Glomerular endothelial cell (primary cell): ENCODE measurements at places on chromosomes 4 and X. TPM values are rescaled to one million over a fixed set of nuclear protein-coding genes. Genes with fewer than 3 reads are reported as not detected.

The AGA gene
- total RNA-seq = 14.0 and 40.0 TPM in 2 replicates

The SHISA3 gene
- total RNA-seq = 2.0 and 3.2 TPM in 2 replicates

The ZCCHC18 gene
- total RNA-seq = 1.1 and 6.1 TPM in 2 replicates

The GC gene
- not detected in 2 replicates for total RNA-seq

The GCNA gene
- 0.15 and 2.5 TPM in 2 replicates for total RNA-seq

The DMRTC1 gene
- not detected in 2 replicates for total RNA-seq

GRCh38 chr4:156413239-156414135, 459.8 kb upstream of the CTSO start:
- DNase-seq = no peak

DNA sequence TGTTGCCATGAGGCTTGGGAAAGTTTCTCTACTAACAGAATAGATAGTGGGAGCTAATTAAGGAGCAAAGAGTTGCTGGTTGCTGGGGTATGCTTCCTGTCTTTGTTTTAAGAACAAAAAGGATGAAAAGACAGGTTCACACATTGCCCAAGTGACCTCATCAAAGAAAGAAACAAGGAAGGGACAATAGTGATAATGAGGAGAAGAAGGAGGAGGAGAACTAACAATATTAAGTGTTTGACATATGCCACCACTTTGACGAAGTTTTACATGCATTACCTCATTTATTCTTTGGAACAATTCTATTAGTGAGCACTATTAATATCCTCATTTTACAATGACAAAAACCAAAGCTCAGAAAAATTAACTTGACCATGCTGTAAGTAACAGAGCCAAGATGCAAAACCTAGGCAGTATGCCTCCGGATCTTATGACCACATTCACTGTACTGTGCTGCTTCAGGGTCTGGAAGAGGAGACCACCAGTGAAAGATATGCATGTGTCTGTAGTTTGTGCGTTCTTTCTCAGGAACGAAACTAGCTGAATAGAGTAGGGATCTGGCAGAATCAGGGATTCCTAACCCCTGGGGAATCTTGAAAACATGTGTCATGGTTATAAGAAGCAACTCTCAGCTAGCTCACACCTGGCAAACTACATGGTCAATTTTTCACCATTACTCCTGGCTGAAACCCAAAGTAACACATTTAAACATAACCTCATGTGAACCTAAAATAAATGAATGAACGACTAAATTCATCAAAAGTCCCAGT, 83.8 kb downstream of the MOSPD2 start:
- no peak for DNase-seq

DNA sequence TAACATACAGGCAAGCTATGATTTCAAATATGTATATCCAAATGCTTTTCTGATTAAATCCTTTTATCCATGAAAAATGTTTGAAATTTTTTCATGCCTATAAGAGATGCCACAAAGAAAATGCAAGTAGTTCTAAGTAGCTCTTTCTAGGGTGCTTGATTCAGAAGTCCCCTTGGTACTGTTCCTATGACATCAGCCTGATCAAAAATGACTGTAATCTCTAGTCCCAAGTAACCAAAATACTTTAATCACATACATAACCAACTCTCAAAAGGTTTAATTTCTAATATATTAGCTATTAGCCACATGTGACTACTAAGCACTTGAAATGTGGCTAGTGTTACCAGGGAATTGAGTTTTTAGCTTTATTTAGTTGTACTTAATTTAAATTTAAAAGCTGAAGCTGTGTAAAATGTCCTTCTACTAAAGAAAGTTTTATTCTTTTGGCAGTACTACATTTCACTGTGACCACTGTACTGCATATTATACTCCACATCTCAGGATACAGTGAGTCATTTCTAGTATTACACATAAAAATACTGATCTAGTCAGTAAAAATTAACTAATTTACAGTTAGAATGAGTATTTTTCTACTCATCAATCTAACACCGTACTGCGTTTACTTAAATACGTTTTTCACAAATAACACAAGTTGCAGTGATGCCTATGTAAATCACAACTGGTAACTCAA, 33.9 kb downstream of the FBXW7 start:
- DNase-seq = no peak

GRCh38 chr4:17511509-17511949, 361 bp downstream of the QDPR start:
- DNase-seq = no peak

GRCh38 chrX:17032351-17032750, 85.9 kb downstream of the REPS2 start:
- no peak for DNase-seq

DNA sequence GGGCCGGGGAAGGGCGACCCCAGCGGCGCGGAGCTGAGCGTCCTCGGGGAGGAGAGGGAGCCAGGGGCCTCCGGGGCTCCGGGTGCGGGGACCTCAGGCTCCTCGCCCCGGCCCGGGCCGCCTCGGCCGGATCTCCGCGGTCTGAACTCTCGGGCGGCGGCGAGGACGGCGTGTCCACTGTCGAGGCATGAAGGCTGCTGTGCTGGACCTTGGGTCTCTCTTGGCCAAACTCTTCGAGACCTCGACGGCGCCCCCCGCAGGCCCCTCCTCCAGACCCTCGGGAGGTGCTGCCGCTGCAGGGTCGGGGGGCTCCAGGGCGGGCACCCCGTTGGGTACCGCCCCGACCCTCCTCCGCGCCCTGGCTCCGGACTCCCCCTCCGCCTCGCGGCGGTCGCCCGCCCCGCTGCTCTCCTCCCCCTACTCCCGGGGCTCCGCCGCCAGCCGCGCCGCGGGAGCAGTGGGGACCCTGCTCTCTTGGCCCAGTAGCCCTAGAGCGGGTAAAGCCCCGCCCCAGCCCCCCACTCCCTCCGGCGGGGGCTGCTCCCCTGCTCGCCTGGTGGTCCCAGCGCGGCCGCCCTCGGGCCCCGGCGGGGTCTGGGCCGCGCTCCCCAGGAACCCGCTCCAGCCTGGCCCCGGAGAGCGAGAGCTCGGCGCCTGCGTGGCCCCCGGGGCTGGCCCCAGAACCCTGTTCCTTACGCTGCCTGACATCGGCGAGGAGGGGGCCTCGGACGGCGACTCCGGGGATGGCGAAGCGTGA, 564 bp downstream of the FAM149A start:
- DNase-seq = no peak

- DNase-seq = no peak
Observed at GRCh38 chrX:4844376-4844775, 1130.9 kb upstream of the PRKX start.

DNA sequence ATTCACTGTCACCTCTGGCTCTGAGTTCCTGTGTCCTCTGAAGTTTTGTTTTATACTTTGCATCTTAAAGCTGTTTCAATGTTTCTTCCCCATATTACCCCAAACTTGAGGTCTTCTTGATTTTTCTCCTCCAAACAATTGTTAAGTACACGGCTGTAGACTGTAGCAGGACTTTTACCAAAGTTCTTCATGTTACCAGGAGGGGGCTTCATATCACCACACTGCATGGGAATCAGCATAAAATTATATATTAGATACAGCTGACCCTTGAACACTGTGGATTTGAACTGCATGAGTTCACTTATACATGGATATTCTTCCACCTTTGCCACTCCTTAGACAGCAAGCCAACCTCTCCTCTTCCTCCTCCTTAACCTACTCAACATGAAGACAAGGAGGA, 56.6 kb downstream of the SPATA18 start:
- DNase-seq = no peak

DNA sequence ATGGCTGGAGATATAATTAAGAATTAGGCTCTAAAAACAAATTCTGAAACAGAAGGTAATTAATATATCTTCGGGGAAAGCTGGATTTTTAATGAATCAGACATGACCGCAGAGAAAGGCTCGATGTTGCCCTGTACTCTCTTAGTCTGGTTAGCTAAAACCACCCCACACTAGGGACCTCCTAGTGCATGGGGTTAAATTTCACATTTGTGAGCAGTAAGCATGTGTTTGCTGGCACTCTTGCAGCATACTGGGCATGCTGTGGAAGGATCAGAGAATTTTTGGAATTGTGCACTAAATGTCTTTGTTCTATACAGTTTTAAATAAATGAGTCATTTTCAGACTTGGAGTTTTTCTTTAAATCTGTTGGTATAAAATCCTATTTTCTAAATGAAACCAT, 475.6 kb upstream of the FTHL17 start:
- no peak for DNase-seq
